ENCODE measurements at places on chromosomes 1 and 21.

DNA sequence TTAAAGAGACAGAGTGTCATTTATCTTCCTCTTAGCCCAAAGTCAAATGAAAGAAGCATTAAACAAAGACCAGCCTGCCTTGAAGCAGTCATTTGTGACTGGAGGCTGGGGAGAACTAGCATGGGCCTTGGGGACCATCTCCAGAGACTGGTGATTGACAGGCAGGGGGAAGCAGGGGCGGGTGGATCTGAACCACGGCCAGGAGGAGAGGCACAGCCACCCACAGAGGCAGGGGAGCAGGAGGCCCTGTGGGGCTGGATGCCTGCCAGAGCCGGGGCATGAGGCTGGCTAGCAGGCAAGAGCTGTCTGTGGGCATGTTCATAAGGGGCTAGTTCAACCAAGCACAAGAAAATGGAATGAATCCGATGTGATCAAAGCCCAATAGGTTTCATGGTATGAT, 73.9 kb downstream of the PLXNA2 start:
- DNase-seq = no peak

GRCh38 chr1:207745839-207746767, 5.8 kb upstream of the CD46 start:
- no peak for DNase-seq

GRCh38 chr1:53646732-53647131, 92.2 kb downstream of the GLIS1 start:
- DNase-seq = no peak

- no peak for DNase-seq
Observed at GRCh38 chr1:12504601-12505000, 113.4 kb downstream of the DHRS3 start.
